ENCODE measurements at places on chromosomes 11 and 22.

DNA sequence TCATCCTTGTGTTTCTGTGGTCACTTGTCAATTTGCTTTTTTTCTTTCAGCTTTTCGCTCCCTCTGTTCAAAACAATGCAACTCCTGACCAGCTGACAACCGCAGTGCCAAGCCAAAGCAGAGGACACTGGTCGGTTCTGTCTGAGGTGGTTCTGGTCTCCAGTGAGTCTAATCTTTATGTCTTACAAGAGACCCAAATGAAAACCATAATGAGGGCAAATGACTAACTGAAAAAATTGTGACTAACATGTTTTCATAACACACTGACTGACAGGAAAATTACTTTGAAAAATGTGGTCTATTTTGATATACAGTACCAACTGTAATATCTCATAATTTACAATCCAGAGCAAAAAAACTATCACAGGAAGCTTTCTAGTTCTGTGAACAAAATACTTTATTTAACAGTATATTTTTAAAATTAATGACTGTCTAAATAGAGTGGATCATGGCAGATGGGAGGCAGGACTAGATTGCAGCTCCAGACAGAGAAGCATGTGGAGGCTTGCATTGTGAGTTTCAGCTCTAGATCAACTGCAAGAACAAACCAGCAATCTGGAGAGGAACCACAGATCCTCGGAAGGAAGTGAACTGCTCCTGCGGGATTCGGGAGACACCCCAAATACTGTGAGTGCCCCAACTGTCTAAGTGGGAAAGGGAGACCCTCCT is 311.8 kb downstream of the SBF2 start:
- peak; percentile 46 for DNase-seq

- peak; percentile 17 for DNase-seq
Measured at GRCh38 chr11:7688238-7688826, 15.0 kb upstream of the CYB5R2 start.

GRCh38 chr11:71928737-71929443 is at the start of gene RNF121:
TSS of gene RNF121 (plus strand) at chr11:71929046. CDS start at chr11:71929062, 16 bp downstream.
- DNase-seq = peak; percentile 97

- DNase-seq = no peak
Measured at GRCh38 chr22:42066126-42066761, 4.4 kb downstream of the NAGA start.

- DNase-seq = no peak
Measured at GRCh38 chr11:92845805-92846204, 123.6 kb upstream of the MTNR1B start.

- no peak for DNase-seq
Measured at GRCh38 chr11:99571094-99571493, 550.3 kb downstream of the CNTN5 start.

DNA sequence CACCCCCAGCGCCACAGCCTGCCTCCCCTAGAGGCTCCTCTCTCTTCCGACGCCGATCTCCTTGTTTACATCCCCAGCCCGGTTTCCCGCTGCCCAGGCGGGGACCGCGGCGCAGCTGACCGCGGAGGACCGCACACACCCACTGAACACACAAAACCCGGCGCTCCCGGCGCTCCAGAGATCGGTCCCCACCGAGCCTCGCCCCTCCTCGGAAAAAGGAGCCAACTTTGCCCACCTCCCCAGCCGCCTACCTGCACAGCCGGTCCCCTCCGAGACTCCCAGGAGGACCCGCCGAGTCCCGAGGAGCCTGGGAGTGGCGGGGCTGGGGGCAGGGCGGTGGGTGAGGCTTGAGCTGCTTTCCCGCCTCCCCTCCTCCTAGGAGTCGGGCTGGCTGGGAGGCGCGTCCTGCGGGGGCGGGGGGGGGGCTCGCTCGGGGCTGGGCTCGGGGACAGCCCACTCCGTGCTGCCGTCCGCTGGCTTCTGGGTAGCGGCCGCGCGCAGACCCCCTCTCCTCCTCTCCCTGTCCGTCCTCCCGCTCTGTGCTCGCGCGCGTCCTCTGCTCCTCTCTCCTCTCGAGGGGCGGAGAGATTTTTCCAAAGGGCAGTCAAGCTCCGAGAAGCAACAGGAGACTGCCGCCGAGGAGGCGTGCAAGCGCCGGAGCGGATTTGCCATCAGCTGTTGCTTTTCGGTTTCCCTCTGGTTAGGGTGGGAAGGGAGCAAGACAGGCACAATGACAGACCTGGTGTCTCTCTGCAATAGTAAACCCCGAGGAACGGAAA is at the start of gene FXYD6:
Gene FXYD6, minus strand, starts transcription at position 318 of the 779 bp plus-strand sequence. CDS start 33,882 bp downstream, outside the sequence.
- DNase-seq = peak; percentile 62

DNA sequence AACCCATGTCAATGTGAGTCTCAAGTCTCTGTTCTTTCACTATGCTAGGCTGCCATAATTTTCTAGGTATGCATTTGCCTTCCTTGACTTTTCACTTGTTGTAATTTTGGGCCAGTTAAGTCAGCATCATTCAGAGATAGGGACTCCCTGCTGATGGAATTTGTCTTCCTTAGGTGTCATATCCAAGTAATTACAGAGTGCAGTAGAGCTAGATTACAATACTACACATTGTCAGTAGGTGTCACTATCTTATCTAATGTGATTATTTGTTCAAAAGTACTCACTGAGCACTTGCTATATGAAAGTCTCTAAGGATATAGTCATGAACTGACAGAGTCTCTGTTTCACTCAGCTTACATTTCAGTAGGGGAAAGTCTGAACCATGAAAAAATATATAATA is 25.0 kb upstream of the SYN3 start:
- DNase-seq = no peak

DNA sequence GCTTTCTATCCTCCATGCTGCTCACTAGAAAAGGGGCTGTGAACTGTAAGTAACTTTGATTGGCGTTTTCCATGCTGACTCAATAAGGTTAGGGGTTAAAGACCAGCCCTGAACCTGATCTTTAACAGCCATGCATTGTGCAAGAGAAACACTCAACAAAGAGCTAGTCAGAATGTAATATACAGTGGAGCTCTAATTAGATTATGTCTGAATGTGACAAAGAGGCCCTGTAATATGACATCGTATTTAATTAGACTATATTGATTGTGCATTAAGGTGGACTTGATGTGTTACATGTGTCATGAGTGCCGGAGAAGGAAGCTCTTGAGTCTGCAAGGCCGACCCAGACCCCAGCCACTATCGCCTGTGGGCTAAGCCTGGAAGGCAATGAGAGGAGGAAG is 70.5 kb downstream of the PKNOX2 start:
- DNase-seq = no peak

DNA sequence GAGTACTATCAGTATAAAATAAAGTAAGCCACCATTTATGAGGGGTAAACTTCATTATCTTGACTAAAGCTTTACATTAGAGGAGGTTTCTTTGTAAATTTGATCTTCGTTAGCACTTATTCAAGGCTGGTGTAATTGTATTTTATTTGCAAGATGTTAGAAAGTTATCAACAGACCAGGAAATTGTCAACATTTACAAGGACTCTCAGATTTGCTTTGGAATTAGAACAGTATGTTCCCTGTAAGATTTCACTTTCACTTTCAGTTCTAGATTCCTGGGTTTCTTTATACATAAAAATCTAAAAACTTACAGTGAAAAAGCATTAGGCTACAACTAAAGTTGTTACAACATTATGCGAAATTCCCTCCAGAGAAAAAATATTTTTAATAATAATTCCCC is 4.6 kb upstream of the BIRC3 start:
- DNase-seq = no peak

- DNase-seq = peak; percentile 43
Measured at GRCh38 chr22:27489178-27489675, 312.3 kb downstream of the MN1 start.

GRCh38 chr11:67634366-67635230 is 4.9 kb upstream of the NUDT8 start:
- no peak for DNase-seq

GRCh38 chr22:37032535-37033460 is 13.3 kb downstream of the MPST start:
- DNase-seq = peak; percentile 16

DNA sequence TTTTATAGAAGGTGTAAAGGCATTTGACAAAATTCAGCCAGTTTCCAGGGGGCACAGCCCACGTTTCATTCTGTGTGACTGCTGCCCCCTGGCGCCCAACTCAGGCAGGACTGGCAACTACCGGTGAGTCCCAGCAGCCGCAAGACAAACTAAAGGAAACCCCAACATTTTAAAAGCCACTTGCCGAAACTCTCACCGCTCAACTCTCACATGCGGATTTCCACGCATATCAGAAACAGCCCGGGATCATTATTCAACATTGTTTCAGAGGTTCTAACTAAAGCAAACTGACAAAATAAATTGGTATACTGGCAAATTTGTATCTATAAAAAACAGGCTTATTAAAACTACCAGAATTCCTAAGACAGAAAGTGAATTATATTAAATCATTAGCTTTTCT is 48.2 kb downstream of the MORC2 start:
- DNase-seq = peak; percentile 71

- no peak for DNase-seq
Measured at GRCh38 chr11:116422956-116423600, 349.7 kb downstream of the BUD13 start.

DNA sequence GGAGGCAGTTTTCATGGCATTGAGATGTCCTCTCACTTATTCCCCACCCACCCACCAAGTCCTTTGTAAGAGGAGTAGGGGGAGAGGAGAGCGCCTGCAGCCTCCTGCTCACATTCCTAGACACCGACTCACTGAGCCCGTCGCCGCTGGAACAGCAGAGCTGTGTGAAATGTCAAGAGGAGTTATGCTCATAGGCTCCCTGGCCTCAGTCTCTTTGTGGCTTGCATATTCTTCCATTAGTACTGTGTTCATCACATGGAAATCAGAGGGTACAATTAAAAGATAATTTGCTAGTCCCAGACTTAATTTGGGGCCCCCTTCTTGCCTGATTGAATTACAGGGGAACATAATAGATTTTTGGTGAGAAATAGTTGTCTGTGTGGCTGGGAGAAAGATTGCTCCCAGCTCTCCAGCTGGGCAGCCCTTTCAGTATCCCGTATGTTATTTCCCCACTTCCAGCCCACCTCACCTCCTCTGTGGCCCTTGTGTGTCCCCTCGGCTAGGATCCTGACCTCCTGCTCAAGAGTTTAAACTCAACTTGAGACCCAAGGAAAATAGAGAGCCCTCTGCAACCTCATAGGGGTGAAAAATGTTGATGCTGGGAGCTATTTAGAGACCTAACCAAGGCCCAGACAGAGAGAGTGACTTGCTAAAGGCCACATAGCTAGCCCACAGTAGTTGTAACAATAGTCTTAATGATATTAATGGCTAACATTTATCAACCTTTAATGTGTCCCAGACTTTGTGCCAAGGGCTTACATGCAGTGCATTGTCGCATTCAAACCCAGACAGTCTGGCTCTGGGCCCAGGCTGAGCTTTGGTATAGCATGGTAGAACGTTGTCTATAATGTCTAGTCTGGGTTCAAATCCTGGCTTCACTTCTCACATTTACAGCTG is 32.2 kb downstream of the LIMK2 start:
- DNase-seq = peak; percentile 93

DNA sequence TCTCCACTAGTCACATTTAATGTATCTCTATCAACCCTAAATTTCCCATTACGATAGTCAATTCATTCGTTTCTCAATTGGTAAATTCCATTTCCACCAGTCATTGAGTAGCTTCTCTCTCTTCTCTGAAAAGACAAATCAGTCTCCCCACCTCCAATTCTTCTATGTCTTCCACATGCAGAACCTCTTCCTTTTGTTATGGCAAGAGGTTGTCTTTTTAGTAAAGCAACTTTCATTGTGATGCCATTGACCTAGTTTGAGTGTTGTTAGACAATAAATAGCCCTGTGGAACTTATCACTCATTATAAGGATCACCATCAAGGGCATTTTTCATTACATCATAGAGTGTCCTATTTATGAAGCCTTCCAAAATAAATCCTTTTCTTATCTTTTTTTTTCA is 340.9 kb downstream of the LRRC4C start:
- no peak for DNase-seq

GRCh38 chr22:48744967-48745841 is 1082.5 kb downstream of the BRD1 start:
- no peak for DNase-seq

GRCh38 chr22:44701824-44702478 is at the start of gene PRR5:
TSS of gene PRR5 (plus strand) at chr22:44702204. CDS start at chr22:44702475, 271 bp downstream.
- peak; percentile 72 for DNase-seq

DNA sequence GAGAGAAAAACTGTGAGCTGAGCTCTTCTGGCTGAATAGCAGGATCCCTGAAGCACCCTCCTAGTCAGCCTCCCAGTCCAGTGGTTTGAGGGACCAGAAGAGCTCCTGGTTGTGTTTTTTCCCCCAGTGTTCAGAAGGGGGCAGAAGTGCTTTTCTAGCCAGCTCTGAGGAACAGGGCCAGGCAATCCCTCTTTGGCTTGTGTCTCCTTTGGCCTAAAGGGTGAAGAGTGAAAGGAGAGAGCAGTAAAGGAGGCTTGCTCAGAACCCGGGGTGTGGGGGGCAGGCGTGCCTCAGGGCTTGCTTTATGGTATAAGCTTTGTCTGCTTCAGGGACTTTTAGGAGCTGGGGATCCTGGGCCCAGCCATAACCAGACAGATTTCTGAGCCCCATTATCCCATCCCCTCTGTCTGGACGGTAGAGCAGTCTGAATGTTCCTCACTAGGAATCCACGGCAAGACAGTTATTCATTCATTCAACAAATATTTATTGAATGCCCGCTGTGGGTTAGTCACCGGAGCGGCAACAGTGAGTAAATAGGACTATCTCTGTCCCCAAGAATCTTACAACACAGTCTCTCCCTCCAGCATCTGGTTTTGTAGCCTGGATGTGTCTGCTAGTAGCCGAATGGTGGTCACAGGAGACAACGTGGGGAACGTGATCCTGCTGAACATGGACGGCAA is 14.5 kb downstream of the ACP2 start:
- peak; percentile 53 for DNase-seq

DNA sequence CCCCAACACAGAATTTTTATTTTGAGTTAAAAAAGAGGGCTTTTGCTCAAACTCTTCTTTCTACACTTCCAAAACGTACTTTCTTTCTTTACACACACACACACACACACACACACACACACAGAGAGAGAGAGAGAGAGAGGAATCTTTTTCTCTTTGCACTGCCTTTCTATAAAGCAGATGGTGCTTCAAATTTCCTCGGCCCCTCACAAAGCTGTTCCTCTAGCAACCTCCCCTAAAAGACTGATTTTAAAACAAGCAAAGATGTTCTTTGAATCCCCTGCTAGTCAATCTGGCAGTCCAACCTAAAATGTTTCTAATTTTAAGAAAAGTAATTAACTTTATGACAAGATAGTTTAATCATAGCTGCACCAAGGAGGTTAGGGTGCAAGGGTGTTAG is 2.7 kb upstream of the ANO3 start:
- no peak for DNase-seq

DNA sequence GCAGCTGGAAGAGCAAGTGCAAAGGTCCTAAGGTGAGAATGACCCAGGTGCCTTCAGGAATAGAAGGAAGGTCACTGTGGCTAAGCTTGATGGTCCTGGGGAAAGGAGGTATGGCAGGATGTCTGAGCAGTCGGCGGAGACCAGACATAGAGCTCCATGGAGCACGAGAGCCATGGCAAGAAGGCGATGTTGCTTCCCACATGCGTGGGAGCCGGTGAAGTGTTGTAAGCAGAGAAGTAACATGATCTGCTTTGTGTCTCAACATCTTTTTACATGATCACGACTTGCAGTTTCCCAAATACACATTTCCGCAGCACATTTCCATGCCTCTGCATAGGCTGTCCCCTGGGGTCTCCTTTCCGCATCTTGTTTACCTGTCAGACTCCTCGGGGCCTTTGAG is 231.9 kb downstream of the KIRREL3 start:
- DNase-seq = no peak

GRCh38 chr11:58142761-58143160 is 17.4 kb upstream of the OR9I1 start:
- DNase-seq = no peak

- DNase-seq = peak; percentile 77
Measured at GRCh38 chr11:120710354-120711131, 199.0 kb downstream of the GRIK4 start.

Measured in Daoy (cell line).